ENCODE measurements at places on chromosomes 7 and 10.

GRCh38 chr10:46286991-46287693 is at the start of gene ANTXRL:
Gene ANTXRL, plus strand, starts transcription at chr10:46286997. Its CDS starts 266 bp downstream, at chr10:46287263.
- DNase-seq, result no peak

GRCh38 chr10:49080965-49081364 is 34.4 kb downstream of the VSTM4 start:
- DNase-seq, result no peak

DNA sequence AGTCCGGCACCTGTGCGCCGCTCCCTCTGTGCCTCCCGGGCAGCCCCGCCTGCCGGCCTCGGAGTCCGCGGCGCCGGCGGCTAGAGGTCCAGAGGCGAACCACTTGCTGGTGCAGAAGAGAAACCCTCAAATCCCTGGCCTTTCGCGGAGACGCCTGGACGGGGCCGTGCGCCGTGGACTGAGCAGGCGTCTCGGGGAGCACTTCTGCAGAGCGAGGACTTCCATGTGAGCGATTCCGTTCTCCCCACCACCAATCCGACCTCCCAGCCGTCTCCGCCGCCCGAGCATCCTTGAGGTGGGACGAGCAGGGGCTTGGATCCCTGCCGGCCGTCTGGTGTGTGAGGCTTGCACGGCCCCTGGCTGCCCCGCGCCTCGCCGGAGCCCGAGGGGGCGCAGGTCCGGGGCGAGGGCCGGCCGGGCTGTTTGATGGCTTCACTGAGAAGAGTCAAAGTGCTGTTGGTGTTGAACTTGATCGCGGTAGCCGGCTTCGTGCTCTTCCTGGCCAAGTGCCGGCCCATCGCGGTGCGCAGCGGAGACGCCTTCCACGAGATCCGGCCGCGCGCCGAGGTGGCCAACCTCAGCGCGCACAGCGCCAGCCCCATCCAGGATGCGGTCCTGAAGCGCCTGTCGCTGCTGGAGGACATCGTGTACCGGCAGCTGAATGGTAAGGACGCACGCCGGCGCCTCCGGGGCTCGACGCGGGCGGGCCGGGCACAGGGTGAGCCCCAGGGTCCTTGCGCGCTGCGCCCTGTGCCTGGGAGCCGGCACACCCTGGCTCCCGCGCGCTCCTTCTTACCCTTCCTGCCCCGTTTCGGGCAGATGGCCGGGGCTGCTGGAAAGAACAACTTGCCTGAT is 660 bp downstream of the GALNT17 start:
- DNase-seq, result no peak

- no peak for DNase-seq
Observed at GRCh38 chr7:36064676-36065075, 88.4 kb upstream of the EEPD1 start.

- DNase-seq, result no peak
Observed at GRCh38 chr7:158846304-158846703, 10.1 kb upstream of the DYNC2I1 start.

DNA sequence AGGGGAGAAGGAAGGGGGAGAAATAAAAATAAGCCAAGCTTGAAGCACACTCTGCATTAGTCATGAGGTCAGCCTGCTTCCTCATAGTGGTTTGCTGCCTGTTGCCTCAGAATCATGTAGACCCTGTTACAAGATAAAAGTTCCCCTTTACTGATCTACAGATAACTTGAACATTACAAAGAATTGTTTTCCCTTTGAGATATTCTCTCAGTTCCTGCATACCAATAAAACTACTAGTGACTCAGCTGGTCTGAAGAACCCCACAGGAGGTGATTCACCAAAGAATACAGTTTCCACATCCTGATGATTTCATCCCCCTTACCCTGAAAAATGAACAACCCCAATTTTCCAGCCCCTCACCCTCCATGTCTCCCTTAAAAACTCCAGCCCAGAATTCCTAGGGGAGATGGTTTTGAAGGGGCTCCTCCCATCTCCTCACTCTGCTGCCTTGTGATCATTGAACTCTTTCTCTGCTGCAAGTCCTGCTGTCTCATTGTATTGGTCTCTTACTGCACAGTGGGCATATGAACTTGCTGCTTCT is 31.5 kb upstream of the NRP1 start:
- no peak for DNase-seq

DNA sequence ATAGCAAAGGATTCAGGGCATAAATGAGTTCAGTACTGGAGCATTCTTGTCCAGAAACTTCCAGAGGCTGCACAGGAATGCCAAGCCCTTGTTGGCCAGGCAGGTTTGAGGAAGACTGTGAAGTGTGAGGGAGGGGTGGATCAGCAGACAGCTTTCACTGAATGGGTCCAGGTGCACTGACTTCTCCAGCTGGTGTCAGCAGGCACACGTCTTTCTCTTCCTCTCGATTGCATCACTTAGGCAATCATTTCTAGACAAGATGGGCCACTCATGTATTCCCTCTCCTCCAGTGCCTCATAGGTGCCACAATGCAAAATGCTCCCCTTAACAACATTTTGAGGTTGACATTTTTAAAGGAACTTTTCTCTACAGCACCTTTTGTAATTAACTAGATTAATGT is 15.6 kb upstream of the PLEKHS1 start:
- DNase-seq, result no peak
